ENCODE measurements at places on chromosomes 5 and 9. TPM values are rescaled to one million over a fixed set of nuclear protein-coding genes. Genes with fewer than 3 reads are reported as not detected.

GRCh38 chr5:10632110-10632761 is 68.4 kb downstream of the ANKRD33B start:
- H3K36me3 ChIP-seq = peaks cover 2% of the 10 kb centered on the region
- H3K27ac ChIP-seq = no peak overlapping the region
- DNase-seq = peak; percentile 59
- peaks cover 10% of the 10 kb centered on the region for H3K4me1 ChIP-seq
- H3K27me3 ChIP-seq = no peaks in the 10 kb centered on the region
- no peak overlapping the region for H3K4me3 ChIP-seq

SEMA6A gene
- total RNA-seq = 0.36 TPM

DNA sequence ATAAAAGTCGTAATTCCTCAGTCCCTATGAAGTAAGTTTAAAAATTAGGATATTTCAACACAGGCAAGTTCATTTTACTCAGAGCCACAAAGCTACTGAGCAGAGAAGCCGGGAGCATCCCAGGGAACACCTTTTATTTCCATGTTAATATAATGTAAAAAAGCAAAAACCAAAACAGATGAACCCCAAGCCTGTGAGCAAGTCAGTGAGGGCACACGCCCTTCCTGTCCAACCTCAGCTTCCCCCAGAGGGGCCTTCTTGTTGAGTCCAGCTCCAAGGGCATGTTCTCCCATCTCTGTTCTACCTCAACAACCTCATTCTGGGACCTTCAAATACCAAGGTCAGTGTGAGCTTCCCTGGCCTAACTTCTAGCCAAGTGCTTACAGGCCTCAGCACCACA is 24.8 kb downstream of the NSUN2 start:
- H3K36me3 ChIP-seq = peaks cover 57% of the 10 kb centered on the region
- no peak for DNase-seq
- H3K27me3 ChIP-seq = no peaks in the 10 kb centered on the region
- no peak overlapping the region for H3K27ac ChIP-seq
- no peaks in the 10 kb centered on the region for H3K4me1 ChIP-seq
- no peak overlapping the region for H3K4me3 ChIP-seq

SV2C gene
- total RNA-seq = not detected

DNA sequence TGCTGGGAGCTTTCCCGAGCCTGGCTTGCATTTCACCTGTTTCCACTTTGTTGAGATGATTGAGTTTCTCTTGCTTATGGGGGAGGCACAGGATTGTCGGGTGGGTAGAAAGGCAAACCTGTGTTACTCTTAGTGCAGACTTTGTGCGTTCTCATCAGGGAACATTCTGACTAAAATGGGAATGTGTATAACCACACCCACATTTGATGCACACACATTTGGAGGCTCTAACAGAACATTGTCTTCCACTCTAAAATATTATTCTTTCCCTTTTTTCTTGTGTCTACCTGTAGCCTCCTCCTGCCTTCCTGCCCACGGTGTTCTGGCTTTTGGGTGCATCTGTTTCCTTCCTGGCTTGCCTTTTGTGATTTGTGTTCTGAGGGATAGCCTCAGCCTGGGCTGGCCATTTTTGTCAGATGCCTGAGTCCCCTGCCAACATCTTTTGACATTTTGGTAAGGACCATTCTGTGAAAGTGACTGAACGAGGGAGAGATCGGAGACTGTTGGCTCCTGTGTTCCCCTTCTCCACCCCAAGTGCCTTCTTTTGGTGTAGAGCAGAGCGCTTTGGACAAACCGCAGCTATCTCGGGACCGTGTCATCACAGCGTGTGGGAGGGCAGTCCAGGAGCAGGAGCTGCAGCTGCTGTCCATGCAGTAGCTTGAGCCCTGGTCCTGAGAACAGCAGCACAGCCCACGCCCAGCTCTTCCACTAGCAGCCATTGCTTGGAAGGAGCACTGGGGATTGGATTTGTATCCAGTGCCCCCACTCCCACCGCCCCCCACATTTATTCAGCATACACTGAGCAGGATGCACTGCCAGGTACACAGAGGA is 101.4 kb downstream of the ARHGAP26 start:
- peak; percentile 29 for DNase-seq
- no peak overlapping the region for H3K27ac ChIP-seq
- H3K27me3 ChIP-seq = peaks cover 28% of the 10 kb centered on the region
- H3K36me3 ChIP-seq = no peaks in the 10 kb centered on the region
- H3K4me3 ChIP-seq = no peak overlapping the region

TSPAN17 gene
- total RNA-seq = 35.3 TPM

CCL19 gene
- total RNA-seq = not detected

DNA sequence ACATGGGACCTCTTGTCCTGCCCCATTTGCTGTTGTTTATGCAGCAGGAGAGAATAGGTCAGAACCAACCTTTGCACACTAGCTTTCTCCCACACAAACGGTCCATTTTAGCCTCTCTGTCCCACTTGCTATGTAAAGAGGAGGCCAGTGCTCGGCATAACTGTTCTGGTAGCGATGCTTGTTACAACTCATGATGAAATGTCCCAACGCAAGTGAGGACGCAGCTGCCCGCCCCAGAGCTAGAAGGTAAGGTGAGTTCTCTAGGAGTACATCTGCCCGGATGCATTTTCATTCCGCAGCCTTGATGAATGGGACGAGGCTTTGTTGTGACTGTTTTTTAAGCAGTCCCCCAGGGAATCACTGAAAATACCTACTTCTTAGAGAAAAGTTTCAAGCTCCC is 14.1 kb downstream of the S1PR3 start:
- H3K27ac ChIP-seq = no peak overlapping the region
- H3K27me3 ChIP-seq = no peaks in the 10 kb centered on the region
- H3K4me3 ChIP-seq = no peak overlapping the region
- peaks cover 6% of the 10 kb centered on the region for H3K4me1 ChIP-seq
- DNase-seq = no peak

OR1Q1 gene
- total RNA-seq = not detected

FOXD4L5 gene
- under 0.01 TPM for total RNA-seq

TAL2 gene
- total RNA-seq = not detected

GRCh38 chr9:93380410-93381060 is 71.0 kb upstream of the FAM120A start:
- H3K27me3 ChIP-seq = peaks cover 2% of the 10 kb centered on the region
- no peaks in the 10 kb centered on the region for H3K36me3 ChIP-seq
- DNase-seq = no peak
- no peak overlapping the region for H3K27ac ChIP-seq
- H3K4me3 ChIP-seq = no peak overlapping the region

DNA sequence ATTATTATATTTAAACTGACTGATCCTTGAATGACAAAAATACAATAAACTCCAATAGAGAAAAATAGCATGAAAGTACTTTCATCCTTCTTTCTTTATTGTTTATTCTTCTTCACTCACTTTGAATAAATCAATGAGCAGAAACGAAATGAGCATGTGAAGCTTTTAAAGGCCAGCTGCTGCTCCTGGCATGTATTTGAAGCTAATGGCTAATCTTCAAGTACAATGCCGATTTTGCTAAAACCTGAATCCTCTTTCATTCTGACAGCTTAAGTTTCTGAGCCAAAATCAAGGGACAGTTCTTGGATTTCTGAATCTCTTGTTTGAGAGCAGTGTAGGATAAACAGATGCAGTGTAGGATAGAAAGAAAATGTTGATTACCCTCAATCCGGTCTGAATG is 237.3 kb downstream of the CDH10 start:
- no peak overlapping the region for H3K4me3 ChIP-seq
- H3K27me3 ChIP-seq = no peaks in the 10 kb centered on the region
- no peak overlapping the region for H3K27ac ChIP-seq
- no peak for DNase-seq
- H3K4me1 ChIP-seq = no peaks in the 10 kb centered on the region
- no peaks in the 10 kb centered on the region for H3K36me3 ChIP-seq

GRCh38 chr9:6506571-6506970 is 93.6 kb downstream of the UHRF2 start:
- H3K27ac ChIP-seq = no peak overlapping the region
- no peaks in the 10 kb centered on the region for H3K27me3 ChIP-seq
- no peak overlapping the region for H3K4me3 ChIP-seq
- peaks cover 3% of the 10 kb centered on the region for H3K4me1 ChIP-seq
- peak; percentile 48 for DNase-seq

GRCh38 chr5:9927521-9927997 is 297.4 kb upstream of the TAS2R1 start:
- no peak overlapping the region for H3K4me3 ChIP-seq
- peaks cover 10% of the 10 kb centered on the region for H3K4me1 ChIP-seq
- H3K27me3 ChIP-seq = no peaks in the 10 kb centered on the region
- DNase-seq = peak; percentile 48
- no peaks in the 10 kb centered on the region for H3K36me3 ChIP-seq

IL13 gene
- not detected for total RNA-seq

- no peak overlapping the region for H3K27ac ChIP-seq
- H3K4me1 ChIP-seq = no peaks in the 10 kb centered on the region
- H3K27me3 ChIP-seq = no peaks in the 10 kb centered on the region
- H3K36me3 ChIP-seq = no peaks in the 10 kb centered on the region
- H3K4me3 ChIP-seq = no peak overlapping the region
These were observed 3.2 kb upstream of the CCDC171 start for GRCh38 chr9:15549611-15550010.

DNA sequence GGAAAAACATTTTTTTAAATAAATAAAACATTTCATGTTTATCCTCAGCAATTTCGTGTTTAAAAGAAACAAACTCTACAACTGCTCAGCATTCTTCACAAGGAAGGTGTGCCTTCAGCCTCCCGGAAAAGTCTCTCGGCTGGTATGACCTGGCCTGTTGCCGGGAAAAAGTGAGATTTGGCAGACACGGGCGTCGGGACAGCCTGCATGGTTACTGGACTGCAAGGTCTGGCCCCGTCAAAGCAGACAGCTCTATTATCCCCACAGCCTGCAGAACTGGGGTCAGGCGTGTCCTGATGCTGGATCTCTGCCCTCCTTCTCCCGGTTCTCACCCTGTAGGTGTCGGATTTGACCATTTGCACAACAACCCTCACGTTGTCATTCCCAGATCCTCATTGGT is 120.3 kb upstream of the SPATA31C2 start:
- no peak overlapping the region for H3K4me3 ChIP-seq
- peaks cover 5% of the 10 kb centered on the region for H3K4me1 ChIP-seq
- no peaks in the 10 kb centered on the region for H3K27me3 ChIP-seq

SPATA31A3 gene
- not detected for total RNA-seq

RNF183 gene
- total RNA-seq = not detected

DNA sequence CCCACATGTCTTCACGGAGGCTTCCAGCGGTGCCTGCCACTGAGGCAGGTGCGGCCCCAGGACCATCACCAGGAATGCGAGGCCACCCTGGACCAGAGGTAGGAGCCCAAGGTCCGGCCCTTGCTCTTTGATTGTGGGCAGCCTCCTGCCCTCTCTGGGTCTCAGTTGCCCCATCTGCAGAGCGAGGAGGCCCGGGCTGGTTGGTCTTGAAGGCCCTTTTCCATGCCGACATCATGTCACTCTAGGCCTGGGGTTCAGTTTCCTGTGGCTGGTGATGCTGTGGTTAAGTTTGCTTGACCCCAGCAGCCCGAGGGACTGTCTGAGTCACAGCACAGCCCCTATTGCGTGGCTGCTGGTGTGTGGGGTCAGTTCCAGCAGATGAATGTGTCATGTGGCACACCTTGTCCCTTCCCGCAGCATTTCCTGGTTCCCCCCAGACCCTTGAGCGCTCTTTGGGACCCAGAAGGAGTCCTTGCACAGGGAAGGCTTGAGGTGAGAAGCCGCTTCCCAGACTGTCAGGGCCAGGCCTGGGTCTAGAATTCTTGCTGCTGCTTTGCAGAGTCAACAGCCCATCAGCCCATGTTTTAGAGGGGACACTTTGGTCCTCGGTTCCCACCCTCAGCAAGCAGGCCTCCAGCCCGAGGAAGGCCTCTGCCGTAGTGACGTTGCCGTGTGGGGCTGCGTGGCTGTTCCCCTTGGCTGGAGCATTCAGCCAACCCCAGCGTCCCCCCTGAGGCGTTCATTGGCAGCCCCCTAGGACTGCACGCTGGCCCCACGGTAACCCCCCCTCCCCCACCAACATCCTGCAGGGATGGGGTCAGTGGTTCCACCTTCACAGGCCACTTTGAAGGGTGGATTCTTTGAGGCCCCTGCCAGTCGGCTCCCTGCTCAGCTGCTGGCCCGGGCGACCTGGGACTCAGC is 31.0 kb upstream of the HMCN2 start:
- peaks cover 5% of the 10 kb centered on the region for H3K4me1 ChIP-seq

ARAP3 gene
- 1.4 TPM for total RNA-seq

DNA sequence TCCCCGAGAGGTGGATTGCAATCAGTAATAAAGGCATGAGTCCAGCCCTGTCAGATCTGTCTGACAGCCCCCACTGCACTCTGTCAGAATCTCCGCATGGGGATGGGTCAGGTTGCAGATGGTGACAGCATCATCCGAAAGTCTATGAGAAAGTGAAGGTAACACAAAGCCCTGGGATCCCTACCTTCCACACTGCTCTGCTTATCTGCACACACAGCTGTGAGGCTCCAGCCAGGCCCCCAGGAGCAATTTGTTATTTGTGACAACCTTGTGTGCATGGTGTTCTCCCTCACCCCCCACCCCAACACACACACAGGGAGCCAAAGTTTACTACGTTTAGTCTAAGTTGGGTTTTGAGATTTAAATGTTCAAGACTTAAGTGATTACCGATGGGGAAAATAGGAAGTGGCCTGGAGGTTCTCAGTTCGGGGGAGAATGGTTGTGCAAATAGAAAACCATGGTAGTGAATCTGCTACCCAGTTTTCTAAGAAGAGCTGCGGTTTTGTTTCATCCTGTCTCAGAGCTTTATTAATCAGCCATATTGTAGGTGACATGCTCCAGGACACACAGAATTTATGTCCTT is 92.7 kb downstream of the SV2C start:
- H3K27me3 ChIP-seq = no peaks in the 10 kb centered on the region
- DNase-seq = no peak
- H3K27ac ChIP-seq = no peak overlapping the region
- no peaks in the 10 kb centered on the region for H3K4me1 ChIP-seq
- H3K36me3 ChIP-seq = no peaks in the 10 kb centered on the region

GRCh38 chr5:15492545-15492944 is 7.4 kb upstream of the FBXL7 start:
- no peaks in the 10 kb centered on the region for H3K4me1 ChIP-seq
- H3K4me3 ChIP-seq = no peak overlapping the region
- no peak overlapping the region for H3K27ac ChIP-seq
- no peak for DNase-seq

WDR38 gene
- not detected for total RNA-seq

- no peak overlapping the region for H3K27ac ChIP-seq
- DNase-seq = no peak
- no peaks in the 10 kb centered on the region for H3K27me3 ChIP-seq
- H3K4me1 ChIP-seq = no peaks in the 10 kb centered on the region
- H3K36me3 ChIP-seq = no peaks in the 10 kb centered on the region
- no peak overlapping the region for H3K4me3 ChIP-seq
These were observed 43.4 kb upstream of the STARD4 start for GRCh38 chr5:111555760-111556159.

IL31RA gene
- total RNA-seq = 0.90 TPM

SERF1A gene
- total RNA-seq = 2.2 TPM

- peak; percentile 89 for DNase-seq
- peaks cover 27% of the 10 kb centered on the region for H3K36me3 ChIP-seq
- peak overlapping the region; percentile 98 for H3K4me3 ChIP-seq
- H3K27me3 ChIP-seq = no peaks in the 10 kb centered on the region
- H3K27ac ChIP-seq = peak overlapping the region; percentile 95
These were observed 823 bp downstream of the ST6GALNAC6 start for GRCh38 chr9:127898433-127899127.
